ENCODE measurements at places on chromosomes 7 and 10. TPM values are rescaled to one million over a fixed set of nuclear protein-coding genes. Genes with fewer than 3 reads are reported as not detected.

- DNase-seq, result no peak
- no peaks in the 10 kb centered on the region for H3K27me3 ChIP-seq
- H3K27ac ChIP-seq, result no peak overlapping the region
- H3K4me1 ChIP-seq, result peaks cover 5% of the 10 kb centered on the region
- H3K36me3 ChIP-seq, result no peaks in the 10 kb centered on the region
Measured at GRCh38 chr10:52755297-52756062, 17.1 kb downstream of the MBL2 start.

DNA sequence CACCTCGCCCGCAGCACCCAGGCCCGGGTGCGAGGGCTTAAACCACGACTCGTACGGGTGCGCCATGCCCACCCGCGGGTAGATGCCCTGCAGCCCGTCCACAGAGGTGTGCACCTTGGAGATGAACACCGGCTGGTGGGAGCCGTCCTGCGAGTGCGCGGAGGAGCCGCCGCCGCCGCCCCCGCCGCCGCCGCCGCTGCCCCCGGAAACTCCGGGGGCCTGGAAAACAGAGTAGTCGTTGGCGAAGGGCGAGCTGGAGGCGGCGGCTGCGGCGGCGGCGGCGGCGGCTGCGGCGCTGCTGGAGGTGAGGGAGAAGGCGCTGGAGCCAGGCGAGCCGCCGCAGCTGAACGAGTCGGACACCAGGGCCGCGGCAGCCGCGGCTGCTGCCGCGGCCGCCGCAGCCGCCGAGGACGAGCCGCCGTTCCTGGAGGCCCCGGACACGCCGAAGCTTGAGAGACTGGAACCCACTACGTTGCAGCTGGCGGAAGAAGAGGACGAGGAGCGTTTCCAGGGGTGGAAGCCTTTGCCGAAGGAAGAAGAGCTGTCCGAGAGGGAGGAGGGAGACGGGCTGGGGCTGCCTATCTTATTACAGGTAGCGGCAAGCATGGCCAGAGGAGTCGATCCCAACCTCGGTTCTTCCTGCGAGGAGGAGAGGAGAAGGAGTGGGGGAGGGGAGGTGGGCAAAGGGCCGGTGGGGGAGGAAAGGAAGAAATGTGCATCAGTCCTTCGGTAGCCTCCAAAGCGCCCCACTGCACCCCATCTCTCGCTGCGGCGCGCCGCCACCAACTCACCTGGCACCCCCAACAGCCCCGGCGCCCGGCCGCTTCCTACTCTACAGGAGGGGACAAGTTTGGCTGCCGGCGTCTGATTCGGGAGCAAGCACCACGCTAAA, 1.3 kb downstream of the SP8 start:
- H3K4me3 ChIP-seq, result no peak overlapping the region
- no peak for DNase-seq
- no peaks in the 10 kb centered on the region for H3K36me3 ChIP-seq
- peaks cover 17% of the 10 kb centered on the region for H3K4me1 ChIP-seq
- no peak overlapping the region for H3K27ac ChIP-seq
- peaks cover 97% of the 10 kb centered on the region for H3K27me3 ChIP-seq

- H3K4me3 ChIP-seq, result no peak overlapping the region
- no peaks in the 10 kb centered on the region for H3K36me3 ChIP-seq
- no peak overlapping the region for H3K27ac ChIP-seq
- no peak for DNase-seq
Measured at GRCh38 chr10:78892338-78893176, 176.2 kb upstream of the ZMIZ1 start.

The BET1 gene
- 24.3 TPM for total RNA-seq

- H3K27ac ChIP-seq, result no peak overlapping the region
- H3K36me3 ChIP-seq, result peaks cover 15% of the 10 kb centered on the region
- DNase-seq, result no peak
- no peak overlapping the region for H3K4me3 ChIP-seq
Measured at GRCh38 chr10:124044143-124044862, 49.1 kb downstream of the CHST15 start.

The CCNJ gene
- 8.4 TPM for total RNA-seq

GRCh38 chr10:99569253-99569939, 36.7 kb downstream of the NKX2-3 start:
- no peak overlapping the region for H3K27ac ChIP-seq
- DNase-seq, result no peak
- H3K4me3 ChIP-seq, result no peak overlapping the region
- no peaks in the 10 kb centered on the region for H3K36me3 ChIP-seq

GRCh38 chr7:79786187-79786586, 332.7 kb upstream of the MAGI2 start:
- H3K27me3 ChIP-seq, result no peaks in the 10 kb centered on the region
- H3K27ac ChIP-seq, result no peak overlapping the region
- no peaks in the 10 kb centered on the region for H3K4me1 ChIP-seq
- H3K4me3 ChIP-seq, result no peak overlapping the region
- H3K36me3 ChIP-seq, result no peaks in the 10 kb centered on the region

- no peak overlapping the region for H3K4me3 ChIP-seq
- H3K36me3 ChIP-seq, result no peaks in the 10 kb centered on the region
- DNase-seq, result no peak
- H3K27ac ChIP-seq, result no peak overlapping the region
- H3K27me3 ChIP-seq, result no peaks in the 10 kb centered on the region
- peaks cover 4% of the 10 kb centered on the region for H3K4me1 ChIP-seq
Measured at GRCh38 chr10:85643845-85644525, 722.6 kb downstream of the GRID1 start.

The CASTOR2 gene
- total RNA-seq, result 11.9 TPM

DNA sequence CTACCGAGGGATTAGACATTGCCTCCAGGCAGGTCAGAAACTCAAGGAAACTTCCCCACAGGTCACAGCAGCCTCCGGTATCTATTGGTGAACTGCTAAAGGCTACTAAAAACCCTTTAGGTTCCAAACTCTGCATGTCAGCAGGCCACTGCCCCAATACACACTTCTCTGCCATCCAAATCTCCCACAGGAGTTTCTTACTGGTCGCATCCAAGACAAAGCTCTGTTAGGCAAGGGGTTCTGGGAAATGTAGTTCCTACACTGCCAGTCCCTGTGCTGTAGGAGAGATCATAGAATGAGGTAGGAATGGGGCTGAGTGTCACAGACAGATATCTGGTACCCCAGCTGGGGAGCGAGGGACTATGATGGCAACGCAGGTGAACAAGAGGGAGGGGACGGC, 757.0 kb upstream of the C7orf33 start:
- H3K27ac ChIP-seq, result no peak overlapping the region
- H3K27me3 ChIP-seq, result no peaks in the 10 kb centered on the region
- DNase-seq, result no peak
- no peaks in the 10 kb centered on the region for H3K4me1 ChIP-seq

- H3K4me1 ChIP-seq, result no peaks in the 10 kb centered on the region
- H3K4me3 ChIP-seq, result no peak overlapping the region
- H3K27me3 ChIP-seq, result no peaks in the 10 kb centered on the region
- H3K36me3 ChIP-seq, result no peaks in the 10 kb centered on the region
Measured at GRCh38 chr10:1465418-1465911, 271.9 kb downstream of the ADARB2 start.

GRCh38 chr10:43822631-43823580, 174.2 kb upstream of the ZNF32 start:
- no peaks in the 10 kb centered on the region for H3K4me1 ChIP-seq
- no peaks in the 10 kb centered on the region for H3K27me3 ChIP-seq
- H3K27ac ChIP-seq, result peak overlapping the region; percentile 26
- no peak overlapping the region for H3K4me3 ChIP-seq
- no peaks in the 10 kb centered on the region for H3K36me3 ChIP-seq
- no peak for DNase-seq

DNA sequence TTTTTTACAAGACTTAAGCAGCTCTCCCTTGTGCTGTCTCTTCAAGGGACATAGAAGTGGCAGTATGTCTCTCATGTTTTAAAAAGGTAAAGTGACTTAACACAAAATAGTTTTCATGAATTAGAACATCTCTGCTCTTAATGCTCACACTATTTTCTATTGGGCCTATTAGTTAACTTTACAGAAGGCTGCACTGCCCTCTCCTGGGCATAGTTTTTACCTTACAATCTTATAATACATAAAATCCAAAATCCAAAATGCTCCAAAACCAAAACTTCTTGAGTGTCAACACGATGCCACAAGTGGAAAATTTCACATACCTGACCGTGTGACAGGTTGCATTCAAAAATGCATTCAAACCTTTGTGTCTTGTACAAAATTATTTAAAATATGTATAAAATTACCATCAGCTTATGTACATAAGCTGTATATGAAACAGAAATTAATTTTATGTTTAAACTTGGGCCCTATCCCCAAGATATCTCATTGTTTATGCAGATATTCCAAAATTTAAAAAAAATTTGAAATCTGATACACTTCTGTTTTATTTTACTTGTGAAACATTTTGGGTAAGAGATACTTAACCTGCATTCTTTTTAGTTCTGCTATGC, 25.8 kb downstream of the TES start:
- no peaks in the 10 kb centered on the region for H3K27me3 ChIP-seq
- DNase-seq, result no peak
- peaks cover 27% of the 10 kb centered on the region for H3K4me1 ChIP-seq

The H2BK1 gene
- total RNA-seq, result not detected

GRCh38 chr7:20454202-20454601, 123.5 kb downstream of the ITGB8 start:
- no peaks in the 10 kb centered on the region for H3K4me1 ChIP-seq
- DNase-seq, result no peak
- no peak overlapping the region for H3K4me3 ChIP-seq
- H3K36me3 ChIP-seq, result no peaks in the 10 kb centered on the region
- H3K27me3 ChIP-seq, result no peaks in the 10 kb centered on the region

- peak overlapping the region; percentile 81 for H3K4me3 ChIP-seq
- peak overlapping the region; percentile 44 for H3K27ac ChIP-seq
- no peak for DNase-seq
- H3K36me3 ChIP-seq, result peaks cover 6% of the 10 kb centered on the region
- peaks cover 11% of the 10 kb centered on the region for H3K4me1 ChIP-seq
- H3K27me3 ChIP-seq, result no peaks in the 10 kb centered on the region
Measured at GRCh38 chr7:70696201-70696754, 435.7 kb upstream of the GALNT17 start.

The NKX2-3 gene
- total RNA-seq, result 0.26 TPM

The FGFR2 gene
- total RNA-seq, result 58.7 TPM

GRCh38 chr7:94620703-94621118, 35.2 kb downstream of the SGCE start:
- no peaks in the 10 kb centered on the region for H3K4me1 ChIP-seq
- no peaks in the 10 kb centered on the region for H3K36me3 ChIP-seq
- H3K4me3 ChIP-seq, result no peak overlapping the region
- DNase-seq, result peak; percentile 60
- H3K27ac ChIP-seq, result no peak overlapping the region
- no peaks in the 10 kb centered on the region for H3K27me3 ChIP-seq

Measured in upper lobe of right lung (tissue), 1 donor.